Fibroblast of skin of right quadriceps (primary cell): ENCODE measurements at places on chromosomes 2 and 18.

- DNase-seq = no peak
Observed at GRCh38 chr2:172107690-172108586, 5.2 kb upstream of the DLX2 start.

- DNase-seq = no peak
Observed at GRCh38 chr2:24731923-24732322, 61.3 kb downstream of the PTRHD1 start.

- peak; percentile 99 for DNase-seq
Observed at GRCh38 chr2:191486584-191487320, 191.2 kb upstream of the NABP1 start.

GRCh38 chr18:23583071-23583865, 3.0 kb downstream of the NPC1 start:
- DNase-seq = no peak

DNA sequence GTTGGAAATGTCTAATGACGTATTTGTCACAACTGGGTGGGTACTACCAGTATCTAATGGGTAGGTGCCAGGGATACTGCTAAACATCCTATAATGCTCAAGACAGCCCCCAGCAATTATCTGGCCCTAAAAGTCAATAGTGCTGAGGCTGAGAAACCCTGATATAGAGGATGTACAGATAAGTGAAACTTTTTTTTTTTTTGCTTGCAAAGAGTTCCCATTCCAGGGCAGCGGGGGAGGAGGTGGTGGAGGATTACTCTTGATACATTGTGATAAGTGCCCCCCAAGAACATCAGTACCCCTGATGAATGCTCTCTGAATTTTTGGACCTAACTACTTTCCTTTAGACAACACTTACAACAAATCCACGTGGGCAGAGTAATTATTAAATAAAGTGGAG, 329.7 kb upstream of the SPRED2 start:
- no peak for DNase-seq

GRCh38 chr2:236857781-236858180, 227.9 kb upstream of the COPS8 start:
- DNase-seq = no peak

DNA sequence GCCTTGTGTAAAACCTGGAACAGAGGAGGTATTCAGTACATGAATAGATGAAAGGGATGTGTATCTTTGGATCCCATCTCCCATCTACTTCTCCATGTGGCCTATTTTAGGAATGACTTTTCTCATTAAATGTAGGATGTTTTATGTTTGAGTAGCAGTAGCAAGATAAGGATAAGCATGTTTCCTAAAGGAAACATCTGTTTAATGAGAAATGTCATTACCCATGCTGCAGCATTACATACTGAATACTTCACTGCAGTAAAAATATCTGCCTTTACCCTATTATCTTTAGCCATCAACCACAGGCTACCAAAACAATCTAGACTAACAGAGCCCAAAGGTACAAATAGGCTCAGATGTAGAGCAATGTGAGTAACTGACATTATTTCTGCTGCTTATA, 419.2 kb upstream of the CYRIA start:
- DNase-seq = peak; percentile 50

- peak; percentile 87 for DNase-seq
Observed at GRCh38 chr2:191710411-191710900, 32.5 kb downstream of the NABP1 start.
